BE2C (cell line): ENCODE measurements at places on chromosomes 7 and 10.
A peak's percentile ranks its signal among the peaks of the same experiment; 100 is the strongest.

GRCh38 chr7:112071856-112072255 is 134.3 kb downstream of the DOCK4 start:
- no peak for DNase-seq

DNA sequence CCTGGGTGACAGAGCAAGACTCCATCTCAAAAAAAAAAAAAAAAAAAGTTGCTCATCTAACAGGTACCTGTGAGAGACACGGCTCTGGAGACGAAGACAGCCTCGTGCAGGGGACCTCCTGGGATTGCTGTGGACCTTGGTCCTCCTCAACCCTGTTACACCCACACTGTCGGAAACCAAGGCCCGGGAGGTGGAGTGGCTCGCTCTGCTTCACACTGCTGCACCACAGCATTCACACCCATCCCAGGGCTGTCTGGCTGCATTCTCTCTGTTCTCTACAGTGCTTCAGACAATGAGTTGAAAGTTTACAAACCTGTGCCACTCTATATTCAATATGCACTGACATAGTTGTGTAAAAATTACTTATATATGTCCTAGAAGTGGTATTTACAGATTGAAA is 101.0 kb upstream of the TNS3 start:
- DNase-seq = no peak

GRCh38 chr10:110783509-110784107 is 88.1 kb upstream of the PDCD4 start:
- DNase-seq = no peak

- DNase-seq = no peak
These were observed 67.6 kb upstream of the GATA3 start for GRCh38 chr10:7986851-7987250.

DNA sequence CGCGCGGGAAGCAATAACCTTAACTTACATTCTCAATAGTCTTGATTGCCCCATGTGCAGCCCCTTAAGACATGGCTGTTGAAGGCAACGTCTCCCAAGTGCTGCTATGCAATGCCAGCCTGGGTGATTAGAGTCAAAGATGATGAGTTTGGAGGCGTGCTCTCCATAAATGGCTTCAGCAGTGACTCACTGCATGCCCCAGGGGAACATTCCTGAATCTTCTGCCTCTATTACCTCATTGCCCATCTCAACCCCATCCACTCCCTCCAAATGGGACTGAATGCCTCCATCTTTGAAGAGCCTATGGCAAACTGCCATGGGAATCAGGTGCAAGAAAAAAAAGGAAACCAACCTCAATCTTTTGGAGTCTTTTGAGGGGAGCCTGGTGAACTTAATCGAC is 282.8 kb downstream of the SNX10 start:
- no peak for DNase-seq

GRCh38 chr10:23337616-23338015 is 7.0 kb downstream of the C10orf67 start:
- DNase-seq = no peak

DNA sequence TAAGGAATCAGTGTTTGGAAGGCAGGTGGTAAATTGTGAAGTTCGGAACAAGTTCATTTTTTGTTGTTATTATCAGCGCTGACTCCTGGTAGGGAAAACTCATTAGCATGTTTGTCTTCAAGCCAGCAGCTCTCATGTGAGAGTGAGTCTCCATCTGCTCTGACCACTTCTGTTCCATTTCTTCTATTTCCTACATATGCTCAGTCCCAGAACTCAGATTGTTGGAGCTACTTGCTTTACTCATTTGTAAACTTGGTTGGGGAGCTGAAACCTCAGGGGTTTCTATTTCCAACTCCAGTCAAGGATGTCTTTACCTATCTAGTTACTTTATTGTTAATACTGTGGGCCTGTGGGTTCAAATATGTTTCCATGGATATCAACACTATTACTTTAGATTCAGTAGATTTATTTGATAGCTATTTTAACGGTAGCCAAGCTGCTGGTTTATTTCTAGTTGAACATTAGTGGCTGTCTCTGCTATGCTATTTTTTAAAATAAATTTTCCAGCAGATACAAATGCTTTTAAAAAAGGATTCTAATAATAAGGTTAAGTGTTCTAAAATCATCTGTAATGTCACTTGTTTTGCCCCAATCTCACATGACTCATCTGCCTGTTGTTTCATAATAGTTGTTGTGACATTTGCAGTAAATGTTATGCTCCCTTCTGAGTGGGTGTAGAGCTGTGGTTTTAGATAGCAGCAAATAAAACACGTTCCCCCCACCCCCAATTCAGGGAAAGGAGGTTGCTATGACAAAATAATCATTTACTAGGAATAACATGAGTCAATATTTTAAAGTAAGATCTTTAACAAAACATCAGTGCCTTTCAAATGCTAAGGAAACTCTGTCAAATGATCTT is 143.3 kb downstream of the HDAC9 start:
- no peak for DNase-seq

DNA sequence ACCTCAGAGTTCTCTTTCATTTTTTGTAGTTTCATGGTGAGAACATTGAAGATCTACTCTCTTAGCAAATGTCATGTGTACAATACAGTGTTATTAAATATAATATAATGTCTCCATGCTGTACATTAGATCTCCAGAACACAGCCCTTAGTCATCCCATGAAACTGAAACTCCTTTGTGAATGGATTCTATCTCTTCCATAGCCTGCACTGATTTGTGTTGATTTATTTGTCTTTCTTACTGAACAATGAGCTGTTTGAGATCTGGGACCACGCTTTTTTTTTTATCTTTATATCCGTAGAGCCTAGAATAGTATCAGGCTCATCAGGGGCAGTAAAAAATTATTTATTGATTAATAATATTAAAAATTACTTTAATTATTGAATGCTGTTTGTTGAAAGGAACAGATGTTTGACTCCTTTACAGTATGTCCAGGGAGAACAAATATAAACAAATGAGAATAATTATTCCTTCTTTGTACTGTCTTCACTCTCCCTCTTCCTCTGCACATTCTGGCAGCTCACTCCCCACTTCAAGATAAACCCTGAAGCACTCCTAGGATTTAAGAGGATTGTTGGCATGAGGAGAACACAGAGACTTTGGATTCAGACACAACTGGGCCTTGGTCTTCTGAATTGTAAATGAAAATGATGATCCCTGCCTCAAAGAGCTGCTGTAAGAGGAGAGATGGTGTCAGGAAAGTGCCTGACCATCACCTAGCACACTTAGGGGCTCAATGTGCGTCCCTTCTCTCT is 81.6 kb upstream of the MSRB2 start:
- no peak for DNase-seq

GRCh38 chr7:151175793-151176311 is 8.4 kb upstream of the GBX1 start:
- no peak for DNase-seq

DNA sequence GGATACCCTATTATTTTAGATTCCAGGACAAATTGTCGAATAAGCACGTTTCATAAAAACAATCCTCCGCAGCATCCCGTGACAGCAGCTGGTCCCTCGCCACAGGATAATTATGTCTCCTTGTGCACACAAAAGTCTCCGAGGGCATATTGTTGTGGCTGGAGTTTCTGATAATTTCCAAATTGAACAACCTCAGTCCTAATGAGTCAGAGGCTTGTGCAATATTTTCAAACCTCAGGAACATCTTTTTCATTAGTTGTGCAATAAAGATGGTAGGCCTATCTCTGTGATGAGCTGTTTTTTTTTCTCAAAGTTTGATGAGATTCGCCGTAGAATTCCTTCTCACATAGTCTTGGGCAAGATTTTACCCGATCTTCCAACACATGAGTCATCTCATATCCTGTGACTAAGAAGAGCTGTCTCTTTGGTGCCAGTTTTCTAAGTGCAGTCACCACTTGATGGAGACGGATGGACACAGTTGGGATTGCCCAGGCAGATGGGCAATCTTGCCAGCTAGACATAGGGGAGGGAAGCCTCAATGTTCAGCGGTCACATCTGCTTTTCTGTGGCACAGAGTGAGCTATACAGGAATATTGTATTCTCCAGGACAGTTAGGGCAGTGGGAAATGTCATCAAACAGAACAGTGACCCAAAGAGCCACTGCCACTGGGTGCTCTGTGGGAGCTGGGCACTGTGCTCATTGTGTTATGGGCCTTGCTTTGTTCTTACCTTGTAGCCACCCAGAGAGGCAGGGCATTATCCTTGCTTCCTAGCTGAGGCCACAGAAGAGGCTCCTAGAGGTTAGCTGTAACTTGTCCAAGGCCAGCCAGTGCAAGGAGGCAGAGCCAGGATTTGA is 7.8 kb downstream of the HTRA1 start:
- DNase-seq = no peak

- peak; percentile 36 for DNase-seq
These were observed 63.5 kb downstream of the LHPP start for GRCh38 chr10:124524991-124525653.

GRCh38 chr7:36923185-36923584 is 198.9 kb upstream of the AOAH start:
- no peak for DNase-seq

GRCh38 chr10:103153302-103154197 is 39.5 kb downstream of the NT5C2 start:
- DNase-seq = no peak

- peak; percentile 93 for DNase-seq
These were observed 12.1 kb downstream of the PDZD7 start for GRCh38 chr10:101018600-101019439.

- DNase-seq = no peak
These were observed 29.6 kb upstream of the EIF5AL1 start for GRCh38 chr10:79482741-79483140.

DNA sequence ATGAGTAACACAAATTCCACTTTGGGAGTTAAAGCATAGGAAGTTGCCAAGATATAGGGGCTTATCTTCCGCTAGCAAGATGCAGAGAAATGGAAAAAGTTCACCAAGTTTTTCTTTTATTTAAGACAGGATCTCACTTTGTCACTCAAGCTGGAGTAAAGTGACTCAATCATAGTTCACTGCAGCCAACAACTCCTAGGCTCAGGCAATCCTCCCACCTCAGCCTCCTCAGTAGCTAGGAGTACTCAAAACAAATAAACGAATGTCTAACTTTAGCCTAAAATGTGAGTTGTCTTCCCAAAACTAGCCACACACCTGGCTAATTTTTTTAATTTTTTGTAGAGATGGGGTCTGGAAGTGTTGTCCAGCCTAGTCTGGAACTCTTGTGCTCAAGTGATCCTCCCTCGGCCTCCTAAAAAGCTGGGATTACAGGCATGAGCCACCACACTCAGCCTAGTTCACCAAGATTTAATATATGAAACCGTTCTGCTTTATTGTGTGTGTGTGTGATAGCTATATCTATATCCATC is 9.9 kb downstream of the VIM start:
- no peak for DNase-seq

GRCh38 chr10:126972635-126973414 is 67.6 kb downstream of the DOCK1 start:
- no peak for DNase-seq

GRCh38 chr10:4390219-4390618 is 435.8 kb upstream of the AKR1E2 start:
- no peak for DNase-seq

GRCh38 chr7:139994356-139994755 is 68.4 kb downstream of the PARP12 start:
- no peak for DNase-seq

- DNase-seq = no peak
These were observed 341.9 kb downstream of the PTPRN2 start for GRCh38 chr7:158245724-158246041.

- DNase-seq = no peak
These were observed 1198.2 kb upstream of the AUTS2 start for GRCh38 chr7:68399991-68400590.

DNA sequence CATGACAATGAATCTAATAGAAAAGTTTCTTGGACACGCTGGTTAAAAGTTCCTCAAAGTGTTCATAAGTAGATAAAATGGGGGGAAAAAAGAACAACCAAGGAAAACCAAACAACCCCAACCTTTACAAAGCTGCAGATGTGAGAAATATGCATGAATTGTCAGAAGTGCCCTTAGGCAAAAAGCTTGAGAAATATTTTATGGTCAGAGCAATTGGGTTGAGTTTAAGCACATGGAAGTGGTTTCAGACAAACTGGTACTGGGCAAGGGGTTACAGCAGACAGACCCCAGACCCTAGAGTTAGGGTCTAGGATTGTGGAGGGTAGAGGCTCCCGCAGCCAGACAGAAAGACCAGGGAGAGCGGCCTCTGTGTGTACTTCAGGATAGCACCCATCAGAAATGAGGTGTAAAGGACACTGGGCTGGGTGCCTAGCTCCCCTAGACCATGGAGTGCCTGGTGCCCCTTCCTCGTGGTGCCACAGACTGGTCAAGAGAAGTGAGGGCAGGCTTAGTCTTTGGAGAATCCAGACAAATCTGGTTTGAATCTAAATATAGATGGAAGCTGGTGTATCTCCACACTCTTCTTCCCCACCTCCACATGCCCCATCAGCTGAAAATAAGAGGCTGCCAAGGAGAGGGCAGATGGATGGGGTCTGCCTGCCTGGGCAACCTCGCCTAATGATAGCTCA is 37.3 kb downstream of the PNLIPRP2 start:
- DNase-seq = no peak

- DNase-seq = no peak
These were observed at the start of gene OR2A12 for GRCh38 chr7:144085978-144086377. Gene OR2A12 (plus strand): TSS chr7:144086278. CDS start chr7:144095108, 8,830 bp downstream.

DNA sequence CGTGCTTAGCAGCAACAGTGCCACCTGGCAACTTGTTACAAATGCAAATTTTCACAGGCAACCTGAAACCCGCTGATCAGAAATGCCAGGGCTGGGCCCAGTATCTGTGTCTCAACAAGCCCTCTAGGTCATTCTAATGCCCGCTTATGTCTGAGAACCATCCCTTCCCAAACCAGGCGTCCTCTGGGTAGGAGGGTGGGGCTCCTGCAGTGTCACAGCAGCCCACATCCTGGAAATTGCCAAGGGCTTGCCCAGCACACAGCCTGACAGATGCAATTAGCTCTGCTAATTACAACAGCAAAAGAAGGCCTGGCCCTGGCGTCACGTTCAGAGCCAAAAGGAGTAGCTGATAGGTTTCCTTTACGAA is 15.9 kb downstream of the ITPRIP start:
- DNase-seq = no peak

- DNase-seq = no peak
These were observed at the start of gene OR2A5 for GRCh38 chr7:144048648-144049047. Gene OR2A5 (plus strand): TSS chr7:144048948. CDS start chr7:144050402, 1,454 bp downstream.

DNA sequence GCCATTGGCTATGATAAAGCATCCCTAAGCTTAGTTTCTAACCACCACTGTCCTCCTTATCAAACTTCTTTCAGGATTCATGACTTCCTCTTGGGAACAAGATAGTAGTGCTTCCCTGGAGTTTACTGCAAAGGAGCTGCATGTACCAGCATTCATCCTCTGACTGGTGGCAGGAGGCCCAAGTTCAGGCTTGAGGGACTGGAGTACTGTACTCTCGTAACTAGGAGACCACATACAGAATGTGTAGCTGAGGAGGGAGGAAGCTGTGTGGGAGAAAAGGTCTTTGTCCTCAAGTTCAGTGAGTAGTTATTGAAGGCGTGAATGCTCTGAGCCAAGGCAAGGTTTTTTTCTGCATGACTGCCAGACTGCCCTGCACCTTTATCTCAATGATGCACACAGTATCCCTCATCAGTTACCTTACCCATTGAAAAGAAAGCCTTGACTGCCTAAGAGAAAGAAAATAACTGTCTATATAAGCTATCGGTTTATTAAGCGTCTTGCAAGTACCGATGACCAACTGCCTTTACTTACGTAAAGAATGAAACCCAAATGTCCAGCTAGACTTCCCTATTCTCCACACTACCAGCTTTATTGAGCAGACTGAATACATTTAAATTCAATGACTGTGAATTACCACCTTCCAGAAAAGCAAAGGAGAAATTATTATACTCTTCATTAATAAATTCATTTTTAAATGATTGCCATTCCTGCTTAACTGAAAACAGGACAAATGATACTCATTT is 12.8 kb downstream of the SCRN1 start:
- DNase-seq = no peak

- no peak for DNase-seq
These were observed 89.5 kb upstream of the CCDC6 start for GRCh38 chr10:59995862-59996261.

- DNase-seq = no peak
These were observed 171.3 kb upstream of the PRKCQ start for GRCh38 chr10:6751363-6751762.
